ENCODE measurements at places on chromosomes 7 and 10. TPM values are rescaled to one million over a fixed set of nuclear protein-coding genes. Genes with fewer than 3 reads are reported as not detected.

ACSL5 gene
- total RNA-seq = 46.6 TPM

FLNC gene
- total RNA-seq = 108 TPM

CYP2C19 gene
- total RNA-seq = 1.0 TPM

MYL10 gene
- total RNA-seq = not detected

DNA sequence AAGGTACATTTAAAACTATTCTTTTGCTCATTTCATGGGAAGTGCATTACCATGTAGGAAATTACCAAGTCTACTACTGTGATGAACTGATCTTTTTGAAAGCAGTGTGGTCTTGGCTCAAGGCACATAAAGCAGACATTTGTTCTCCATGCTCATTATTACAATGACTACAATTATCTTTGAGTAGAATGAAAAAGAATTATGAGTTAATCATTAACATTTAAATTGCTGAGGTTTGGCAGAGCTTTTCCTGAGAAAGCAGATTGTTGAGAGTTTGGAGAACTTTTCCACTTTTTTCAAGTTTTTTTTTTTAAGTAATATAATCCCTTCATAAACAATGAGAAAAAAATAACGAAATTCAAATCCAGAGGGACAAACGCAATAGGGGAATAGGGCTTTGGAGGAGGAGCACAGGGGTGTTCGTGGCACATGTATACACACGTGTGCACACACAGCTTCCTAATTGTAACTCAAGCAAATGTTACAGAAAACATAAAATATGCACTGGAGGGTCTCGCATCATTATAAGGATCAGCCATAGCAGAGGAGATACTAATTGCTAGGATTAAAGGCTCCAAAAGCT lies 8.9 kb upstream of the CUBN start:
- no peaks in the 10 kb centered on the region for H3K27me3 ChIP-seq
- no peak for DNase-seq
- no peaks in the 10 kb centered on the region for H3K36me3 ChIP-seq
- no peak overlapping the region for H3K27ac ChIP-seq
- H3K4me3 ChIP-seq = no peak overlapping the region

GRCh38 chr7:23183279-23184012 lies 1.6 kb downstream of the NUP42 start:
- no peak for DNase-seq
- H3K27ac ChIP-seq = peak overlapping the region; percentile 95
- 0 out of 2 replicates have a peak, but pooled peaks cover 14% of the 10 kb centered on the region for H3K4me1 ChIP-seq
